ENCODE measurements at places on chromosomes 16 and 17.

- no peak for DNase-seq
Measured at GRCh38 chr17:48544349-48545021, 424 bp downstream of the HOXB2 start.

GRCh38 chr17:869567-870525 is 87.7 kb downstream of the MRM3 start:
- DNase-seq, result peak; percentile 93

- no peak for DNase-seq
Measured at GRCh38 chr16:15677447-15677846, 27.4 kb downstream of the NDE1 start.

- peak; percentile 65 for DNase-seq
Measured at GRCh38 chr16:85412911-85413520, 200.1 kb upstream of the GSE1 start.

DNA sequence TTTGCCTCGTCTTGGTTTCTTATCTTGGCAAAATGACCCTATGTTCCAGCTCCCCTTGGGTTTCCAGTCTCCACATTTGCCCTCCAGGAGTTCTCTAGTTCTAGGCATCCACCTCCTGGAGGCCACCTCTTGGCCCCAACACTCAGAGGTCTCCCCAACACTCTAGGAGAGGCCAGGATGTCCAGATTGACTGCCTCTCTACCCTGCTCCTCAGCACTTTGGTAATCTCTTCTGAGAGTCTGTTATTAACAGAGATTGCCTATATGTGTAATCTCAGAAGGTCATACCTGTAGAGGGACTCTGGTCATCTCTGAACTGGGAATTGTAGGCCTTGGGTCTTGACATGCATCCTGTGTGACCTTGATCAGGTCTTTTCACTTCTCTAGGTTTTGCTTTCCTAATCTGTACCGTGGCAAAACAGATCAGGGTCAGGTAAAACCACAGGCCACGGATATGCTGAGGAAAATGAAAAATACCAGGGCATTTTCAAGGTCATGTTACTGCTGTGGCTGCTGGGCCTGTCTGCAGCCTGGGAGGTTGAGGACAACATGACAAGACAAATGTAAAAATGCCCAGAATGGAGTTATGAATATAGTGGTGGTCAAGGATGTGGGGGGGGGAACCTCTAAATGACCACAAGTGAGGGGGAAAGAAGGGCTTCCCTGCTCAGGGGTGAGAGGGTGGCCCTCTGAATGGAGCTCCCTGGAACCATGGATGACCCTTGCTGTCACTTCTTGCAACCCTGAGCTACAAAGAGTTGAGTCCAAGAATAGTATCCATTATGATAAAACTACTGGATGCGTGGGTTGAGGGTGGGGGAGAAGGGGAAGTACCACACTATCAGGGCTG is 5.0 kb upstream of the CCL4L2 start:
- DNase-seq, result no peak

DNA sequence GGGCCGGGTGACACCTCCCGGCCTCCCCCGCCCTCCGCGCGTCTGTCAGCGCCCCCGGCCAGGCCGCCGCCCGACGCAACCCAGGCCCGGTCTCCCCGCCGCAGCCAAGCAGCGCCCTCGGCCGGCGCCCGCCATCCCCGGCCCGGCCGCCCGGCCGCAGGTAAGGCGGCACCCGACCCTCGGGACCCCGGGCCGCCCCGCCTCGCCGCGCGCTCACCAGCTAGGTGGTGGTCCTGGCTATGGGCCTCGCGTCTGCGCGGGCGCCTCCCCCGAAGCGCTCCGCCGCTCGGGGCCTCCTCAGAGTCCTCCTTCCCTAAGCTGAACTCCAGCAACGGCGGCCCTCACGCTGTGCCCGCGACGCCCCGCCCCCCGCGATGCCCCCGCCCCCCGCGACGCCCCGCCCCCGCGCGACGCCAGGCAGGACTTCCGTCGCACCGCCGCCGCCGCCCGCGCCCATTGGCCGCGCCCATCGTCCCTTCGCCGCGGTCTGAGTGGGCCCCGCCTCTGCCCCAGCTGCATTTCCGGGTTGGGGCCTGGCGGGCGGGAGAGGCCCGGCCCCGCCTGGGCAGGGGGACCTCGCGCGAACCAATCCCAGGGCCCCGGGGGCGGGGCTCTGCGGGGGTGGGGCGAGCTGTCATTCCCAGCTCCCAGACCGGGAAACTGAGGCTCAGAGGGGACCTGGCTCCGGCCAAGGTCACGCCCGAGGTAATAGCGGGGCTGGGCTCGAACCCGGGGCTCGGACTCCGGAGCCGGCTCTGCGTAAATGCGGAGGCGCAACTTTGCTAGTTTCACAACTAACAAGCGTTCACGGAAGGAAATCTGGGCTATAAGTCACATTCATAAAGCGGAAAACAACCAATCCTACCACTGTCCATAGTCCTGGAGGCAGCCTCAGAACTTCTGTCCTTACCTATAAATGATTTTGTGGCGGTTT is 9.0 kb upstream of the KCTD5 start:
- DNase-seq, result peak; percentile 94

DNA sequence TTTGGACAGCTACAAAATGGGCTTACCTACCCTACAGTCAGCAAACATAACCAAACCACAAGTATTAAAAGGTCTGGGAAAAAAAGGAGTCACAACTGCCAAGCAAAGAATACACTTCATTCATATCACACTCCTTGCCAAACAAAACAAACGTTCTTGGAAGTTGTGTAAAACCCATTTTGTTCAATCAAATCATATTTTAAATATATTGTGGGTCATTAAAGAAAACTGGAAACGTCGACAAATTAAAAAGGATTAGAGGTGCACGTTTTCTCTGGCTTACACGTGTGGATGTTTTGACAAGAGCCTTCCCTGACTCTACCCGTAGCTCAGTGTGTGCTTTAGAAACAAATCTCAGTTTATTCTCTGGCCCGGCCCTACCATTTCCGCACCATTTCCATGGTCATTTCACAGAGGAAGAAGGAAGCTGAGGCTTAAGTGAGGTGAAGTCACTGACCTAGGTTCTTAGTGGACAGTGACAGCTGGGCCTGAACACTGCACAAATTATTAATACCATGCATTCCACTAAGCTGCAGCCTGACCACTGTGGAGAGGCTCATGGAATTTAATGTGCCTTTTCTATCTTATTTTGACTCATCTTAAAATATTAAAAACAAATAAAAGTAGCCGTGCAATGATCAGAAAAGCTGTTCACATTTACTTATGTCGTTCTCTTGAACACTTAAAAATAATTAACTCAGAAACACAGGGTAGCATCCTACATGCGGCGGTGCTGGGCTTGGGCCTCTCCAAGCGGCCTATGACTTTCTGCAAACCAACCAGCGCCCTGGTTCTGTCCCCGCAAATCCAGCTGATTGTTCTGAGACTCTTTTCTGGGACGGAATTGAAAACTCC is 968 bp downstream of the CEP112 start:
- DNase-seq, result no peak

GRCh38 chr16:58741166-58741565 is 7.0 kb upstream of the GOT2 start:
- DNase-seq, result no peak

GRCh38 chr16:85867189-85867588 is 31.8 kb upstream of the IRF8 start:
- DNase-seq, result no peak

- no peak for DNase-seq
Measured at GRCh38 chr16:15055141-15056053, 477 bp downstream of the NTAN1 start.

GRCh38 chr17:33229499-33229898 is 63.6 kb downstream of the ASIC2 start:
- no peak for DNase-seq

DNA sequence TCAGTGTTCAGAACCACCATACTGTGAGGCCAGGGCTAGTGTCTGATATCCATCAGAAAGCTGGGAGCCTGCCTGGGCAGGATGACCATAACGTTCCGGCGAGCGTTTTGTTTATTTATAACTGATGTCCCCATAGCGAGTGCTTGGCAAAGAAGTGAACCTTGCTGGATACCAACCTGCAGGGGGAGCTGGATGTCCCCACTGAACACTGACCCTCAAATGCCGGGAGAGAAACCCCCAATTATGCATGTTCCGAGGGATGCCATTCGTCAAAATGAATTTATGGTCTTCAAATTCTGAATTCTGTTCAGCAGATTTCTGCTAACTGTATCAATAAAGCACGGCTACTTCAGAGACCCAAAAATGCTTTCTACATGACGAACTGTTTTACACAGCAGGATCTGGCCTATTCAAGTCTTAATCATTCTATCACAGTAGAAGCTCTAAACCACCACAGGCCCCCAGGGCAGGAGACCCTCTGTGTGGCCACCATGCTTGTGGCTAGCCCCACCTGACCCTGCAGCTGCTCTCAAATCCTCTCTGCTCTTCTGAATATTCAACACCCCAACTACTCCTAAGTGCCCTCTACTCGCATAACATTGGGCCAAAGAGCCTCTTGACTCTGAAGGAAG is 15.2 kb downstream of the MED24 start:
- DNase-seq, result no peak
